ENCODE measurements at places on chromosomes 16 and 17. TPM values are rescaled to one million over a fixed set of nuclear protein-coding genes. Genes with fewer than 3 reads are reported as not detected.

Gene SLC12A3
- not detected for total RNA-seq

DNA sequence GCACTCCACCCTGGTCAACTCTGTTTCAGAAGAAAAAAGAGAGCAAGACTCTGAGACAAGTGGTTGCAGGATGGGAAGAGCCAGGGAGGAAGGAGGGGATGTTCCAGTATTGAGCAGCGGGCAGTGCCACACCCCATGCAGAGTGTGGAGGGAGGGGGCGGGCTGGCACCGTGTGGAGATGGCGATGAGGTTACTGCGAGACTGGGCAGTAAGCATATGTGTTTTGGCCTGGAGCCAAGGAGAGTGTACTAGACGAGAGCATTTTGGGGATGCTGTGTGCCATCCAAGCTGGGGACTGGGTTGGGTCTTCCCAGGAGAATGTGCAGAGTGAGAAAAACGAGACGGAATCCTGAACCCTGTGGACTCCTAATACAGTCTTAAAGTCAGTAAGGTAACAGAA is 3.4 kb downstream of the TBC1D24 start:
- DNase-seq, result no peak

Gene CCR7
- total RNA-seq, result 2.2 TPM

Gene CCDC154
- 3.1 TPM for total RNA-seq

Gene GJC1
- total RNA-seq, result 18.4 TPM

DNA sequence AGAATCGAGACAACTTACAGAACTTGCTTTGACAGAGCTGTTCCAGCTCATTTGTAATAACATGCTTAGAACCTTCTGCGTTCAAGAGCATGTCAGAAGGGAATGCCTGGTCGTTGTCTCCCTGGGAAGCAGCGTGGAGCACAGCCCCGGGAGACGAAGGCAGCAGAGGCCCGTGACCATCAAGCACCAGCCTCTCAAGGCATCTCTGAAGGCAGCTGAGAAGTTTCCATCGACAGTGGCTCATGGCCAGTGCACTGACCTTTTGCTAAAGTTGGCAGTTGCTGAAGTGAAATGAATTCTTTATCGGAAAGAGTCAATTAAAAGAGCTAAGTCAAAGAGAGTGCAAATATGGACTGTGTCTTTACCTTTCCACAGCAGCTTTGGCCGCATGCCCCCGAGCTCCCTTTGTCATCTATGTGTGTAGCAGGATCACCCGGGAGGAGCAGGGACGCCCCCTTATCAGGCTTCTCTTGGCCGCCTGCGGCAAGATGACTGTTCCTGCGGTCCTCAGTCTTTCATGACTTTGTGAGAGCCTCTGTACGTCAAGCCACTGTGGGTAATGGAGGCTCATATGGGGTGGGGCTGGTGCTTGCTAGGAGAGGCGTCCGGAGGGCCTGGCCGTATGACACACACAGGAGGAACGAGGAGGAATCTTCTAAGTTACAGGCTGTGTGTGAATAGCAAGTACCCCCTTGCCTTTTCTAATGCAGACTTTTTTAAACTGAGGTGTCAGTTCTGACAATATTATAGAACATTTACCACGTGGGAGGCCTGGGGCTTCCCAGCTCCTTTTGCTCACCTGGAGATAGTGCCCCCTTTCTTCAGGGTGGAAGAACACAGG is 54.2 kb downstream of the LDHD start:
- DNase-seq, result no peak

DNA sequence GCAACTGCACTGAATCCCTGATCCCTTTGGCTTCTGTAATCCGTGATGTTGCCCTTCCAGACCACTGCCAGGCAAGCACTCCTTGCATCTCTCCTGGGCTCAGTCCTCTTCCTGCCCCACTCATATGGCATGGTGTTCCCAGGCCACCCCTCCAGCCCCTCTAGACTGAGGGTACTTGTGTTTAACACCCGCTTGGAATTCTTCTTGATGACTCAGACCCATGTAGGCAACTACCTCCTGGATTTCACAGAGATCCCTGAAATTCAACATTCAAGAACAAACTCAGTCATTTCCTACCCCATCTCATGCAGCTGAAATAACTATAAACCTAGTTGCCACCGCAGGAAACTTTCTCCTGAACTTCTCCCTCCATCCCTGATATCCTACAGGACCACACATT is 541.9 kb upstream of the CDH11 start:
- DNase-seq, result no peak

DNA sequence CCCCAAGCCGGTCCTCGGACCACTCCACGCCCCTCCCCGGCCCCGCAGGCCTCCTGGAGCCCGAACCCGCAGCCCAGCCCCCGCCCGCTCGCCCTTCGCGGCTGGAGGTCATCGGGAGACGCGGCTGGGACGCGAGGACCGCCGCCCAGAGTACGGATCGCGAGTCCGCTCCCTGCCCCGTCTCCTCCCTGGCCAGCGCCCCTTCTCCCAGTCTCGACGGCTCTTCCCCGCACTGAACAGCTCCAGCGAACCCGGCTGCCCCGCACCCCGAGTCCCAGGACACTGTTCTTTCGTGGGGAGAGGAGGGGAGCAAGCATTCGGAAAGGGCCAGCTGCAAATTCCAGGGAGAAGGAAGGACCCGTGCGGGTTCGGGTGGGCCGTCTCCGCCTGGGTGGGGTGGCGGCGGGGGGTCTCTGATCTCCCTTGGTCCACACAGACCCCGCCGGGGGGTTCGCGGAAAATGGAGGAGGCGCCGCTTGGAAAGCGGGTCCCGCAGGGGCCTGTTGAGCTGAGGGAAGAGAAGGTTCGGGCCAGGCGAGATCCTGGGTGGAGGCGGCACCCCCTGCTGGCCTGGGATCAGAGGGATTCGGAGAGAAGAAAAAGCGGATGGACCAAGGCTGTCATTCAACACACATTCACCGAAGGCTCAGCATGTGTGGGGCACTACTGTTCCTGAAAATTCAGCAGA is 632 bp upstream of the RTN4RL1 start:
- peak; percentile 78 for DNase-seq

DNA sequence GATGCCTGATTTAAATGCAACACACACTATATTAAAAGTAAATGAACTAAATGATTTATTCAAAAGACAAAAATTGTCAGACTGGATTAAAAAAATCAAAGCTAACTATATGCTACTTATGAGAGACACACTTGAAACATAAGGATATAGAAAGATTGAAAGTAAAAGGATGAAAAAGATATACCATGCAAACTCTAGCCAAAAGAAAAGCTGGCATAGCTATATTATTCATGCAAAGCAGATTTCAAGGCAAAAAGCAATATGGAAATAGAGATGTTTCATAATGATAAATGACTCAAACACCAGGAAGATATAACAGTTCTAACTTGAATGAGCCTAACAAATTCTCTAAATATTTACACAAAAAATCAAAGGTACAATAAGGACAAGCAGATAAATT is 149.2 kb downstream of the MYO1D start:
- no peak for DNase-seq

DNA sequence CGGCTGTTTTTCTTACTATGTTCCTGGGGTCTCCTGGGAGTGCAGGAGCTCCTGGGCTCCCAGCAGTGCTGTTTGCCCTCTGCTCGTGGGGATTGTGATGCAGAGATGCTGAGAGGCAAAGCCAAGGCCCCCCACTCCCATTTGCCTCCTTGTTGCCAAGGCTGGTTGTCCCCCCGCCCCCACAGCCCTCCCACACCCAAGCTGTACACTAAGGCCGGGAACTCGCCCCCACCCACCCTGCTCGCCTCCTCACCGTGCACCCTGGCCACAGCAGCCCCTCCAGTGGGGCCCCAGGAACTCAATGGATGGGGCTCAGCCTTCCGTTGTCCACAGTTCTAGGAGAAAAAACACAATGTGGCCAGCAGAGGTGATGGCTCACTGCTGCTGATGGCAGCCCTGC is 10.2 kb downstream of the NLRC3 start:
- no peak for DNase-seq

DNA sequence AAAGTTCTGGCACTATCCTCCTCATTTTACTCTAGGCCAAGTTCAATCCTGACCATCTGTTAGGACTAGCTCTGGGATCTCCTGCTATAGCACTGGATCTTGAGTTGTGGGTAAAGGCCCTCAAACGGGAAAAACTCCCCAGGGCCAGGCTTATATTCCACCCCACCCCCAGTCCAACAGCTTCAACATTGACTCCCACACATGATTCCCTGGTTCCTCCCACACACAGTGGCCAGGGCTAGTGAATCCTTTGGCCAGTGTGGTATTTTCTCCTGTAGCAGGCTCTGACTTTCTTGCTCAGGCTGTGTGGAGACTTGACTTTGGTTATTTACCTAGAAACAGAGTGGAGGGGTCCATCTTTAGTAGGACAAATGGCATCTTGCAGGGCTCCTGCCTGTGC is 10.3 kb upstream of the AKAP10 start:
- DNase-seq, result no peak

Gene TNP2
- total RNA-seq, result not detected

Gene CMTM2
- 4.0 TPM for total RNA-seq

DNA sequence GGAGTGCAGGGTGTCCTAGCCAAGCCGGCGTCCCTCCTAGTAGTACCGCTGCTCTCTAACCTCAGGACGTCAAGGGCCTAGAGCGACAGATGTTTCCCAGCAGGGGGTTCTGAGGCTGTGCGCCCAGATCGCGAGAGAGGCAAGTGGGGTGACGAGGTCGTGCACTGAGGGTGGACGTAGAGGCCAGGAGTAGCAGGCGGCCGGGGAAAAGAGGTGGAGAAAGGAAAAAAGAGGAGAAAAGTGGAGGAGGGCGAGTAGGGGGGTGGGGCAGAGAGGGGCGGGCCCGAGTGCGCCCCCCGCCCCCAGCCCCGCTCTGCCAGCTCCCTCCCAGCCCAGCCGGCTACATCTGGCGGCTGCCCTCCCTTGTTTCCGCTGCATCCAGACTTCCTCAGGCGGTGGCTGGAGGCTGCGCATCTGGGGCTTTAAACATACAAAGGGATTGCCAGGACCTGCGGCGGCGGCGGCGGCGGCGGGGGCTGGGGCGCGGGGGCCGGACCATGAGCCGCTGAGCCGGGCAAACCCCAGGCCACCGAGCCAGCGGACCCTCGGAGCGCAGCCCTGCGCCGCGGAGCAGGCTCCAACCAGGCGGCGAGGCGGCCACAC is at the start of gene MMP2:
Gene MMP2 (plus strand): TSS at position 372 of the 603 bp plus-strand sequence. CDS start 282 bp downstream, outside the sequence.
- peak; percentile 66 for DNase-seq

Gene TBC1D3
- total RNA-seq, result not detected

Gene NPIPA5
- total RNA-seq, result 12.3 TPM

DNA sequence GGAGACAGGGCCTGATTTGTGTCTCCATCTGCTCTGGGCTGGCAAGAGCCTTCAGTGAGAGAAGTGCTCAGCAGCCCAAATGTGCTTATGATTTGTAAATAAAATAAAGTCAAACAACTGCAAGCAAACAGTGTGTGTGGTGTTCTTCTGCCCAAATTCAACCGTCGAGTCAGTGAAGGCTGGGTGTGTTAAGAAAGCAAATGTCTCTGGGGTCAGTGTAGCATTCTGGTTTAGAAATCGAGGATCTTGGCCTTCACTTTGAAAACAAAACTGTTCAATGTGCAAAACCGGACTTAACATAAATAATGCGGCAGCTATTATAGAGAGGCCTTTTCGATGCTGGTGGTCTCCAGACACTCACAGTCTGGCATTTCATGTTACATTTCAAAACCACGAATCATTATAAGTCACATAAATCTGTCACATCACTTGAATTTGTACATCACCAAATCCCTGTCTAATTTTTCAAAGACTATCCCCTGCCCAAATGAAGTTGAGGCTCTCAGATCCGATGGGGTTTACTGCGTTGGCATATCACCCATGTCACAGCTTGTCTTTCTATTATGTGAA is 158.6 kb upstream of the MYOCD start:
- DNase-seq, result no peak

Gene ARL4D
- total RNA-seq, result 12.9 TPM

- DNase-seq, result no peak
These were observed 62.9 kb downstream of the MRC2 start for GRCh38 chr17:62690168-62690897.

Gene KRT25
- not detected for total RNA-seq

Gene ZNF385C
- total RNA-seq, result 1.2 TPM

DNA sequence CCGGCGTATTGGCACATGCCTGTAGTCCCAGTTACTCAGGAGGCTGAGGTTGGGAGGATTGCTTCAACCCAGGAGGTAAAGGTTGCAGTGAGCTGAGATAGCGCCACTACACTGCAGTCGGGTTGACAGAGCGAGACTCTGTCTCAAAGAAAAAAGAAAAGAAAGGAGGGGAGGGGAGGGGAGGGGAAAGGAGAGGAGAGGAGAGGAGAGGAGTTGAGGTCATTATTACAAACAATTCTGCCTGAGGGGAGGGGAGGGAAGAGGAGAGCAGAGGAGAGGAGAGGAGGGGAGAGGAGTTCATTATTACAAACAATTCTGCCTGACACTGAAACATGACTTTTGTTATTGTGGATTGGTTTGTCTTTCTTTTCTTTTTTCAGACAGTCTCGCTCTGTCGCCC is 19.8 kb upstream of the ABCA5 start:
- DNase-seq, result no peak

DNA sequence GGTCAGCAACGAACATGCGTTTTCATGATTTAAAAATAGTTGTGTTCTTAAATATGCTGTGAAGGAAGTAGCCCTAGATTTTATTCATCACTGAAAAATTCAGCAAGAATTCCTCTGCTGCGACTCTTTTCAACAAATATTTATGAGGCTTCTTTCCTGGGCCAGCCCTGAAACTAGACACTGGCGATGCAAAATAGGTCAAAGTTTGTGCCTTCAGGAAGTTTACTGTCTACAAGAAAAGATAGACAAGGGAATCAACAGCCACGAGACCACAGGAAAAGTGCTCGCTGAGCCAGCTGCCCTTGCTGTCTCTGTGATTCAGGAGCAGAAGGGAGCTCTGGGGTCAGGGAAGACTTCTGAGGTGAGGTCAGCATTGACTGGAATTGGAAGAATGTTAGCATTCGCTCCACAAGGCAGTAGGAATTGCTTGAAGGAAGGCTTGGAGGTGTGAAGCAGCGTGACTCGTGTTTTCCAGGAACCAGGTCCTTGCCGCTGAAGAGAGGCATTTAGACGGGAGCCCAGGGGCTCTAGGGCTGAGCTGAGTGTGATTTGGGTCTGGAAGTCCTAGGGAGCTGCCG is 1.9 kb upstream of the RPL26 start:
- no peak for DNase-seq

DNA sequence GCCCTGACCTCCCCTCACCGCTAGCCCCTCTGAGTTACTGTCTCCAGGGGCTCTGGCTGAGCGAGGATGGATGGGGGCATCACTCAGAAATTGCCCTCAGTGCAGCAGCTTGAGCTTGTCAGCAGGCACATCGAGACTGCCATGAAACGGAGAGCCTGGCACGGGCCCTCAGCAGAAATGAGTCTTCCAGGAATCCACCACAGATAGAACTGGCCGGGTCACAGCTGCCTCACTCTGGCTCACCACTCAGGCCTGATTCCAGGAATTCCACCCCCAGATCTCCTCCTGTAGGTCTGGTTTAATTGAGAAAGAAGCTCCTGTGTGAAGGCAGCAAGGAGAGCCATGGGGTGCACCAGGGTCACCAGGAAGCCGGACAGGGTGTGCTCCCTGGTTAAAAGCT is 85.5 kb downstream of the GSG1L start:
- no peak for DNase-seq

Gene ZSCAN10
- total RNA-seq, result not detected

Gene SLFN11
- 118 TPM for total RNA-seq

DNA sequence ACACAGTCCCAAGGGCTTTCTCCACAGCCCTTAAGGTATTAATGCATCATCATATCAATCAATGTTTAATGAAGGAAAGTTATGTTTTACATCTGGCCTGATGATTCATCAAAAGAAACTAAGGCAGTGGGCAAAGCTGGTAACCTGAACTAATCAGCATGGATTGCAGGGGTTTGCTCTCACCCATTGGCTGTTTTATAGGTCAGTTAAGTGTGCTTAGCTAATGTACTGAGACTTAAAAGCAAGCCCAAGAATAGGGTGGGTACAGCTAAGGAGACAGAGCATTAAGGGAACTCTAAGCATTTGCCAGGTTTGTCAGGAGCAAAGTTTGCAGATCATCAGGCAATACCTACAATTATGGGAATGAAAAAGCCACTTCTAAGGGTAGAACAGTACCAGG is 1247.6 kb downstream of the CDH8 start:
- no peak for DNase-seq

Data from lower lobe of right lung (tissue), 2 donors.